ENCODE measurements at places on chromosomes 3 and 15.

GRCh38 chr3:165753560-165753959, 83.7 kb downstream of the BCHE start:
- no peak for ATAC-seq

- ATAC-seq = peak; percentile 92
These were observed 38.6 kb downstream of the ACSBG1 start for GRCh38 chr15:78195735-78196201.

- no peak for ATAC-seq
These were observed 71.0 kb upstream of the ZBED2 start for GRCh38 chr3:111666041-111666735.

GRCh38 chr3:29922992-29923746, 642.3 kb downstream of the RBMS3 start:
- ATAC-seq = peak; percentile 46

DNA sequence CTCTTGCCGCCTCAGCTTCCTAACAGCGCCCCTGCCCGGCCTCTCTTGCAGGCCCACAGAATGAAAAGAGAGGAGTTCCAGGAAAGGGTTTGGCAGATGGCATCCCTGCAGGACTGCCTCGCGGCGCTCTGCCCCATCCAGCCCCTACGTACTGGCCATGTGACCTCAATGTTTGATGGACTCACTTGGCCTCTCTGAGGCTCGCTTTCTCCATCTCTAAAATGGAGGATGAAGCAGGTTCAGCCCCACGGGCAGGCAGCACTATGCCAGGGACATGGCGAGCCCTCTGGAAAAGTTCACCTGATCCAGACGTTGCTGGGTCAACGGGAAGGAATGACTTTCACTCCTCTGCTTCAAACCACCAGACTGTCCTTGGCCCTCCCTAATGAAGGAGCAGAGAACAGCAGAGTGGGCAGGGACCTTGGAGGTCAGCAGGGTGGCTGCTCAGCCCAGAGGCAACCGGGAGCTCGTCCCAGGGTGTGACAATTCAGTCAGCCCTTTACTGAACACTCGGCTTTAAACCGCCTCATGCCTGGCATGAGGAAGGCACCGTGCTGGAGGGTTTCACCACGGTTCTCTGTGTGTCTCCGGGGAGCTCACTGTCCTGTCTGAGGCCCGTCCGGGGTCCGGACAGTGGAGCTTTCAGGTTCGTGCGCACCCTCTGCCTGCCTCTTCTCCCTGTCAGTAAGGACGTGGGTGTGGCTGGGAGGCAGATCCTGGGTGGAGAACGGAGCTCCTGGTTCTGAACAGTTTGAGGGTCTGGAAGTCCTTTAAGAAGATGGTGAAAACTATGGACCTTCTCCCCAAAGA, 101.3 kb downstream of the LINGO1 start:
- no peak for ATAC-seq

GRCh38 chr15:84976746-84977345, 4.8 kb upstream of the PDE8A start:
- no peak for ATAC-seq

- ATAC-seq = no peak
These were observed 37.0 kb upstream of the GCSAM start for GRCh38 chr3:112170046-112170445.

DNA sequence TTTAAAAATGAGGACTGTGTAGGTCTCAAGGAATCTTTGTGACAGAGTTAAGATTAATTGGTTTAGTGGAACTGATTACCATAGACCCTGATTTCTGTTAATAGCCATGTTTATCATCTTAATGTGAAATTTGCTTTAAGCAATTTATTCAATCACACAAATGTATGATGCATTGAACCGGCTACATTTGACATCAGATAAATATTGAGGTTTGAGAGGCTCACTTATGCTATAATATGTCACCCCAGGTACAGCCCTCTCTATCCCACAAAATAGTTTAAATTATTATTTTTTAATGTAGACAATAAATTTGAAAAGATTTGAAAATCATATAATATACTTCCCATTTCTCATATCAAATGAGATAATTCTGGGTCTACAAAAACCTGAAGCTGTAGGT, 413.3 kb downstream of the NAALADL2 start:
- no peak for ATAC-seq

Data from SK-N-SH treated with all-trans-retinoic acid at 6 μM for 48 hours (cell line).